ENCODE measurements at places on chromosomes 3 and 15. TPM values are rescaled to one million over a fixed set of nuclear protein-coding genes. Genes with fewer than 3 reads are reported as not detected.

Gene LYSMD2
- 41.9 TPM for total RNA-seq

Gene SERPINI2
- total RNA-seq = 3.0 TPM

- no peak for DNase-seq
Measured at GRCh38 chr15:74040109-74040850, 42.1 kb downstream of the GOLGA6A start.

- no peak for DNase-seq
Measured at GRCh38 chr3:165523801-165524200, 313.4 kb downstream of the BCHE start.

Gene ROPN1
- not detected for total RNA-seq

DNA sequence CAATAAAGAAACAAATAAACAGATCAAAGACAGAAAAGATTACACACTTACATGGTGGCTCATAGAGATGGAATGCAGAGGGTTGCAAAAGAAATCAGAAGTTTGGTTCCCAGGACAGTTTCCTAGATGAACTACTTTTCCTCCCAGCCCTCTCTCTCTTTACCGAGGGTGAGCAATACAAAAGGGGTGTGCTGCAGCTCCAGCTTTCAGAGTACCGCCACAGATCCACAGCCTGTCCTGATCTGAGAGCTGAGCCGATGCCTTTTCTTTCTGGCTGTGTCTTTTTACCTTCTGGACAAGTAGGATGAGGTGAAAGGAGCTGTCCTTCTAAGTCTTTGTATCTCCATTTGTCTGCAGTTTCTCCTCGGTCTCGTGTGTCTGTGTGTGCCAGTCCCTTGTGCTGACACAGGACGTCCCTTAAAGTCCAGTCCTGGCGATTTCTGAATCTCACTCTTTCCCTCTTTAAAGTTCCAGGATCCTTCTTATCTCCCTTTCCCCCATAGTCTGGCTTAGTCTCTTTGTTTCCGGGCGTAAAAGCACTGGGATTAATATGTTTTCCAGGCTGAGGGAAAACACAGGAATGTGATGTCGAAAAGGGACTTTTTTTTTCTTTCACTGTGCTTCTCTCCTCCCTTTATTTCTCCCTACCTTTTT, 540 bp downstream of the CCDC80 start:
- no peak for DNase-seq

Gene FBLN2
- total RNA-seq = 7.3 TPM

- no peak for DNase-seq
Measured at GRCh38 chr3:170055209-170055608, 17.4 kb downstream of the GPR160 start.

Gene CD86
- total RNA-seq = 4.4 TPM

GRCh38 chr15:60939389-60939788, 289.7 kb downstream of the RORA start:
- DNase-seq = no peak

Gene MME
- total RNA-seq = 8.5 TPM

Gene SPATA12
- not detected for total RNA-seq

GRCh38 chr3:127598841-127599570, 795 bp downstream of the MCM2 start:
- no peak for DNase-seq

GRCh38 chr3:150300852-150301517, 107.1 kb upstream of the TSC22D2 start:
- DNase-seq = no peak

- no peak for DNase-seq
Measured at GRCh38 chr3:13536832-13537231, 12.1 kb upstream of the FBLN2 start.

GRCh38 chr15:68379759-68380290, 52.1 kb downstream of the ITGA11 start:
- no peak for DNase-seq

DNA sequence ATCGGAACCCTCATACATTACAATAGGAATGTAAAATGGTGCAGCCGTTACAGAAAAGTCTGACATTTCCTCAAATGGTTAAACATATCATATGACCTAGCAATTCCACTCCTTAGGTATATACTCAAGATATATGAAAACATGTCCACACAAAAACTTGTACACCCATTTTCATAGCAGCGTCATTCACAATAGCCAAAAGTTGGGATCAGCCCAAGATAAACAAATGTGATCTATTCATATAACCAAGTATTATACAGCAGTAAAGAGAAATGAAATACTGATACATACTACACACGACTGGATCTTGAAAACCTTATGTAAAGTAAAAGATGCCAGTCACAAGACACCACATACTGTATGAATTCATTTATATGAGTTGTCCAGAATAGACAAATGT, 102.4 kb downstream of the MSL2 start:
- no peak for DNase-seq

DNA sequence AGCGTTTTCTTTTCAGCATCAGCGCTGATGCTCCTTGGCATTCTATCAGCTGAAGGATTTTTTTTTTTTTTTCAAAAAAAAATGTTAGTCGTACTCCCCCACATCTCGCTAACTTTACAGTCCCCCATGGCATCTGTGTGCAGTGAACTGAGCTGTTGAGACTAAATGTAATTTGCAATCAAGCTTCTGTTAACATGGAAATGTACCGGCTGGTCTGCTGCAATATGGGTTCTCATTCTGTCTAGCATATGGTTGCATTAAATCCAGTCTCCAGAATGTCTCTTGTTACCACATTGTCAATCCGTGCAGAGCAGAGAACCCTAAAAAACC, 32.2 kb upstream of the TPRG1 start:
- no peak for DNase-seq

- DNase-seq = no peak
Measured at GRCh38 chr3:118754406-118755252, 280.0 kb downstream of the IGSF11 start.

DNA sequence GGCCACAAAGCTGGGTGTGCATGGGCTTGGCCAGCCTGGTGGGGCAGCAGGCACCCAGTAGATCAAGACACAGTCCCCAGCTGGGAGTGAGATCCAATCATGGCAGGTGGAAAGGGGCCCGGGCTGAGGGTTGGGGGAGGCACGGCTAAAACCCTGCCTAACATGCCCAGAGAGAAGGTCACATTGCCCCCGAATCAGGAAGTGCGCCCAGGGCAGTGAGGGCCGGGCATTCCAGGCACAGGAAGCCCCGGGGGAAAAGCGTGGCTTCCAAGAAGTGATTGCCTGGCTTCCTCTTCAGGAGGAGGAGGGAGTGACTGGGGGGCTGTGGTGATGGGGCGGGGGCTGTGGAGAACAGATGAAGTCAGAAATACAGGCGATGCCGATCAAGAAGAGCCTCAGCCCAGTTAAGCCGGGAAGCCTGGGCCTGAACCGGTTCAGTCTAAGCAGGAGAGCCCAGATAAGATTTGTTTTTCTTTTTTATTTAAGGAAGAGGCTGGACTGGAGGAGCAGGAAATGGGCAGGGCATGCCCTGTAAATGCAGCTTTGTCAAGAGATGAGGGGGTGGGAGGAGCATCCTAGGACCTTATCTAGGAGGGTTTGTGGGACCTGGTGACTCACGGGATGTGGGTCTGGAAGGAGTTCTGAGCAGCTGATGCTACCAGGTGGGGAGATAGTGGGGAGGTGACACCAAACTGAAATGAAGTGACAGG, 83.9 kb downstream of the CHSY1 start:
- DNase-seq = no peak

- DNase-seq = peak; percentile 66
Measured at GRCh38 chr3:192444096-192444790, 283.1 kb downstream of the FGF12 start.

Gene SNTN
- not detected for total RNA-seq

Gene CPN2
- not detected for total RNA-seq

DNA sequence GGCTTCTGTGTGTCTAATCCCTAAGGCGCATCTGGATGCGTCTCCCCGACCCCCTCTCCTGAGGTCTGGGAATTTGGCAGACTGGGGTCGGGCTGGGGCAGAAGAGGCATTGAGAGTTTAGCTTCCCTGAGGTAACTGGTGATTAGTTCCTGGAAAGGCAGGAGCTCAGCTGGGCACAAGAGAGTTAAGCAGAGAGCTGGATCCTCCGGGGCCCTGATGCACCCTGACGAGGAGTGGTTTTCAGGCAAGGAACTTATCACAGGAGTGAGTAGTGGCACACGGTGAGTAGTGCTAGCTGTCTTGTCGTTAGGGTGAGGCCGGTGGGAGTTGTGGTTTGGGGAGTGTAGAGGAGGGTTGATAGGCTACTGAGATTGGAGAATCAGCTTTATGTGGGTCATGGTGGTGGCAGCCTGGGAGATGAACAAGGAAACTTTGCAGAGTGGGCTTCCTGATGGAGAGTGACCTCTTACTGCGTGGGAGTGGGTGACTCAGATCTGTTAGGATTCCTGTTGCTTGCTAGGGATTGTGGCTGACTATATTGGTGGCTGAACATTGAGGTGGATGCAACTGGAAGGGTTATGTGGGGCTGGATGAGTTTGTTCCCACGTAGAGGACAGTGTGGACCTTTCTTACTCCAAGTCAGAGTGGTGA, 897 bp downstream of the RAD54L2 start:
- peak; percentile 48 for DNase-seq

- no peak for DNase-seq
Measured at GRCh38 chr15:82315519-82316246, 33.6 kb downstream of the GOLGA6L10 start.

- peak; percentile 19 for DNase-seq
Measured at GRCh38 chr3:134087060-134087974, 57.6 kb upstream of the SLCO2A1 start.

DNA sequence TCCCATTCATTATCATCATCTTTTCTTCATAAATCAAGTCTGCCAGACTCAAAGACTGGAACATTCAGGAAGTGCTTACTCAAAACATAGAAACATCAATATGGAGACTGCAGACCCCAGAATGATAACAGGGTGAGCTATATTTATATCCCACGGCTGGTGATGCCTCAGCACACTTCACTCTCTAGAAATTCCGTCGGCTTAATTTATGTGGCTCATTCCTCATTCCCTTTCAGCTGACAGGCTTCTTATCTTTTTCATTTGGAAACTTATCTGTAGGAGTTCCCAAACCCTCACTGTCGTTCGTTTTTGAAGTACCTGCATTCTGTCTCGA, 45.5 kb downstream of the RFTN1 start:
- DNase-seq = no peak

DNA sequence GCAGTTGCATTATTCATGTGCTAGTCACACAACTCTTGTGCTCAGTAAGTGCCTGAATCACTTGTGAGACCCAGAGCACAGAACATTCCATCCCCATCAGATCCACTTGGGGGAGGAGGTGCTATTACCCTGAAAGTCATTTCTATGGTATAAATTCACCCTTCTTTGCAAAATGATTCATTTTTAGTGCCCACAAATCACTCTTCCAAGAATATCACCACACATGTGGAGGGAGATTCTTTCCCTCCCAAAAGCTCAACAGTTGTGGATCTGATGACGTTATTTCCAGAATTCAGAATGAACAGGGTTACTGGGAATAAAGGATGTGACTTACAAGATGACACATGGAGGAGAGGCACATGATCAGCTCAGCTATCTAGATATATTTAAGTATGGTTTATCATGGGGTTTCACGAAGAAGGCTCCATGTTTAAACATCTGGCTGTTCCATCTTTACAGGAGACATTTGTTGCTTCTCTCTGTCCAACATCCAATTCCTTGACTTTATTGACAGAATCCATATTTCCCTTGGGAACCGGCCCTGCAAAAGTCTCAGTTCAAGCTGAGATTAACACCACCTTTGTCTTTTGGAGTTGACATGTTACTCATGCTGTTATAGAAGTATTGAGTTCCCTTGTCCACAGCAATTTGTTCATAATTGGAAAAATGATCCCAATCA, 214.2 kb upstream of the PROK2 start:
- no peak for DNase-seq

- no peak for DNase-seq
Measured at GRCh38 chr15:25134546-25134945, 179.8 kb downstream of the SNRPN start.

Gene IQCF5
- not detected for total RNA-seq

- no peak for DNase-seq
Measured at GRCh38 chr3:113096188-113096892, 105.6 kb downstream of the GTPBP8 start.

DNA sequence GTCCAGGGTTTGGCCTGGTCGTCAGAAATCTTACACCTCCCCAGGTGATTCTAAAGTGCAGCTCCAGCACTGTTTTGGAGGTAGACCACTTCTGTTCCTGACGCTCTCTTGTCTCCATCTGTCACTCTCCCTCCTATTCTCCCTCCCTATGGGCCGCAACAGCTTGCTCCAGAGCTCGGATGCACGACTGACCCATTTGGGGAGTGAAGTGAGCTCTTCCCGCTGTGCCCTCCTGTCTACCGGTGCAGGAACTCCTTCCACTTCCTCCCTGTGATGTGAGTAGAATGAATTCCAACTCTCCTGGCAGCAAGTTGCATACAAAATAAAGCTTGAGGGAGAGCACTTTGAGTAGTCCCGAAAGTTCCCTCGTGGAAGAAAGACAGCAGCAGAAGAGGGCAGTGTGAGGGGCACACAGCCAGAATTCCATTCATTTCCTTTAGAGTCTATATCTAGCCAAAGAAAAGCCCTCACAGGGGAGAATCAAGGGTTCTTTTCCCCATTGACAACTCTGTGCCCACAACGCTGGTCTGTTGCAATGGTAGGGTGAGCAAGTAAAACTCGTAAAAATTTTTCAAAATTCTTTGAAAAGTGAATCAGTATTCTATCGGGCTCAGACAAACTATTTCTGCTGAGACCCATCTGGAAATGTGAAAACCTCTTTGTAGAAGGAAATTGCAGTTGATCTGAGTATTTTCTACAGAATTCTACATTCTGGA, 39.9 kb upstream of the BDH1 start:
- no peak for DNase-seq

Gene TMEM266
- total RNA-seq = 8.9 TPM

Gene SPINK8
- total RNA-seq = not detected

DNA sequence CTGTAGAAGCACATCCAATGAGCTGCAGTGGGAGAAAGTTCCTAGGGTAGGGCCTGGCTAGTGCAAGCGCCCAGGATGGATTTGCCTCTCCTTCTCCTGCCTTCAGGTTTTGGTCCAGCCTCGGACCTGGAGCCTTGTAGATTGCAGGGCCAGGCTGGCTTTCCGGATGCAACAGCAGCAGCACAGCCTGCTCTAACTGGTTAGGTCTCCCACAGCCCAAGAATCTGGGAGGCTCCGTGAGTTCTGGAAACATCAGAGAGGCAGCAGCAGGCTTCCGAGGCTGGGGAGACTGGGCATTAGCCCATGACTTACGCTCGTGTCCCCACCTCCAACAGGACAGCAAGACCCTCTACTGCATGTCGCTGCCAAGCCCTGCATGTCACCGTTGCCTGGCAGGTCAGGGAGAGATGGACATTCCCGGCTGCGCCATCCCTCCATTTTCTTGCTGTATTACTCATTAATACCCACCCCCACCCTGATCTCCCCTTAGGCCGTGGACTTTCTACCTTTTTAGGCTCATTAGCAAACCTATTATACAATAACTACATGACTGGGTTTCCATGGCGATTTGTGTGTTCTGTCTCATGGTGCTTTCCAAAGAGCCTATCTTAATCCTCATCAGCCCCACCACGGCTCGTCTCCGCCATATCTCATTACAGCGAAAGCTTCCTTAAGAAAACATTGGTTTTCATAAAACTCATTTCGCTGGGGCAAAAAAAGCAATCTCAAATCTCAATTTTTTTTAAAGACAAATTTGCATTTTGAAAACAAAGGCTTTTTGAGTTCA, 40.9 kb upstream of the RGMA start:
- no peak for DNase-seq

Gene IL17RD
- 8.0 TPM for total RNA-seq
